Lower lobe of right lung (tissue), 2 donors: ENCODE measurements at places on chromosomes 2 and 18. TPM values are rescaled to one million over a fixed set of nuclear protein-coding genes. Genes with fewer than 3 reads are reported as not detected.

The NMUR1 gene
- 4.4 TPM for total RNA-seq

The NEU2 gene
- total RNA-seq = not detected

The C2orf78 gene
- total RNA-seq = not detected

The AQP4 gene
- total RNA-seq = 301 TPM

The DPP4 gene
- 24.5 TPM for total RNA-seq

The HDAC4 gene
- 44.9 TPM for total RNA-seq

The C2orf72 gene
- 0.97 TPM for total RNA-seq

The CHRNG gene
- not detected for total RNA-seq

The CAPN14 gene
- total RNA-seq = 0.15 TPM

The GAREM1 gene
- total RNA-seq = 10.3 TPM

The CD8B2 gene
- total RNA-seq = 0.21 TPM

The TMEM37 gene
- 21.7 TPM for total RNA-seq

The IL1R2 gene
- total RNA-seq = 23.3 TPM

The RMC1 gene
- total RNA-seq = 34.2 TPM

The LONRF2 gene
- total RNA-seq = 2.1 TPM

The NFE2L2 gene
- 105 TPM for total RNA-seq

The MZT2A gene
- total RNA-seq = 49.9 TPM

- DNase-seq = no peak
Observed at GRCh38 chr2:215811409-215812345, 201.7 kb downstream of the MREG start.

GRCh38 chr18:70288171-70288850, 534 bp upstream of the SOCS6 start:
- DNase-seq = peak; percentile 58

- DNase-seq = no peak
Observed at GRCh38 chr2:155846259-155846658, 486.3 kb downstream of the NR4A2 start.

GRCh38 chr2:204901591-204901990, 356.3 kb downstream of the PARD3B start:
- no peak for DNase-seq

GRCh38 chr2:202152104-202152715, 79.2 kb downstream of the KIAA2012 start:
- DNase-seq = no peak

DNA sequence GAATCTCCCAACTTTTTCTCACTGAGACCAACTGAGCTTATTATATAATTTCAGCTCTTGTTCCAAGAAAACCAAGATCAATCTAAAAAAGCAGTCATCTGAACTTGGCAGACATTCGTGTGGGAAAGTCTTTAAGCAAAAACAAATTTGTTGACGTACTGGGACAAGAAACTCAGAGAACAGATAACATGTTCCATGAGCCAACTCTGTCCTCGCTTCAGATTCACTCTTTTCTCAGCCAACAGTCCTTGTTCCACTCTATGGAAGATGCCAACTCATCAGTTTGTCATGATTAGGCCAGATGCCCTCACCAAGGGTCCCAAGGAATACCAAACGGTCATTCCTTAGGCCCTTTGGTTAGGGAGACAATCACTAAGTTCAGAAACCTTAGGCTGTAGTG, 224.2 kb upstream of the CTAGE1 start:
- no peak for DNase-seq

DNA sequence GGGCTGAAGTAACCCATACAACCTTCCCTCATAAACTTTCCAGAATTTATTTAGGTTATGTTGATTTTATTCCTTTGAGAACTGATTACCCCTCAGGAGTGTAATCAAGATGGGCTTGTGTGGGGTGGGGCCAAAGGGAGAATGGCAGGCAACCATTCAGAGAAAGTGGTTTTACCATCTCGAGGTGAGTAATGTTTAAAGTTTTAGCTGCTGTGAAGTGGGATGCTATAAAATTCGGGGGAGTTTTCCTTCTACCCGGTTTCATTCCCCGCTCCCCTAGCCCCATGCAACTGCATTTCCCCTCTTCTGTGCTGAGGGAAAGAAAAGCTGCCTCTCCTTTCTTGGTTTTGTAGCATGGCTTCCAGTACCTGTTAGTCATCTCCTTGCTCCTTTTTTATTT, 34.7 kb downstream of the MAP4K4 start:
- no peak for DNase-seq

DNA sequence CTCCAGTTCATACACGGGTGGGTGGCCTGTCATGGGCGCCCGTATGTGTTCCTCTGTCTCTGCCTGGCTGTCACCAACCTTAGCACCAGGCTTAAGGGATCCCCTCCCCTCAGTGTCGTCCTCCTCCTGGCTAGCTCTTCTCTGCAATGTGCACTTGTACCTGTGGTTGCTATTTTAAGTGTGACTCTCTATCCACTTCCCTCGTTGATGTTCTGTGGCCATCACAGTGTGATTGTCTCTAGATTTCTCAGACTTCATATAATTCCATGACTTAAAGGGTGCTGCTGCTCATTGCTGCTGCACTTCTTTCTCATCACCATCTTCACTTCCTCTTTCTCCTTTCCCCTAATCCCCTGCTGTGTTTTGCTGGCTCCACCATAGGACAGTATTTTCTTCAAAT, 143.4 kb downstream of the EML6 start:
- DNase-seq = no peak

DNA sequence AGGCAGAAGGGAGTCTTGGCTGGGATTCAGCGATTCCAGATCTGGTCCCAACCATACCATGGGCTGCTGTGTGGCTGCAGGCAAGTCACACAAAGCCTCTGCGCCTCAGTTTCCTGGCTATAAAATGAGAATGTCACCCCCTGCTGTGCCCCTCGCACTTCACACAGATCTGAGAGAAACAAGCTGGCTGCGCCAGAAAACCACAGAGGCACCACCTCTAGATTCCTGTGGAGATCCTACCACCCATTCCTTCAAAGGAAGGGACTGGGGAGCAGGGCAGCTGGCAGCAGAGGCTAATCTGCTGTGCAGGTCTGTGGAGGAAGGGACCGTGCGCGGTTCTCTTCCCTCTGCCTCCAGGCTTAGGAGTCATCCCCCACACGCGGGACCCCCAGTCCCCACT, 19.8 kb downstream of the NEURL3 start:
- DNase-seq = no peak

DNA sequence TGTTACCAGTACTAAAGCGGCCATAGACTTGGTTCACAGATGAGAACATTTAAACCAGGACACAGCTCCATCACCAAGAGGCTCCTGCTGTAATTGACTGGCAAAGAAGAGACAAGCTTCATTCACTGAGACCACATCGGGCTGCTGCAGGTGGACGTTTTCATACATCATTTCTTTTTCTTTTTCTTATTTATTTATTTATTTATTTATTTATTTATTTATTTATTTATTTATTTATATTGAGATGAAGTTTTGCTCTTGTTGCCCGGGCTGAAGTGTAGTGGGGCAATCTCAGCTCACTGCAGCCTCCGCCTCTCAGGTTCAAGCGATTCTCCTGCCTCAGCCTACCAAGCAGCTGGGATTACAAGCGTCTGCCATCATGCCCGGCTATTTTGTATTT, 33.6 kb upstream of the PDCL3 start:
- DNase-seq = no peak

DNA sequence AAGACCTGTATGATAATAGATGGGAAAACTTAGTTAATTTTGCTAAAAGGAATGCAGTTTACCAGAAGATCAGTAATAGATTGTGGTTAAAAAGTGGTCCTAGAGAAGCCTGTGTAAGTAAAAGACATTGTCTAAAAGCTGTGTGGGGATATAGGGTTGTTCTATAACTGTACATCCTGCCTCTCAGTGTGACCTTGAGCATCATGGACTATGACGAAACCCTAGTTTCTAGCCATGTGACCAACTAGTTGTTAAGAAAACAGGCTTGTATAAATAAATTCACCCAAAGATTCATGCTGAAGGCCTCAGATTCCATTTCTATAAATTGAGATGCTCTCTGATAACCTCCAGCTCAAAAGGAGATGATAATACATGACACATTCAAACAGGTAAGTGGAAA, 160.7 kb downstream of the IKZF2 start:
- DNase-seq = no peak

DNA sequence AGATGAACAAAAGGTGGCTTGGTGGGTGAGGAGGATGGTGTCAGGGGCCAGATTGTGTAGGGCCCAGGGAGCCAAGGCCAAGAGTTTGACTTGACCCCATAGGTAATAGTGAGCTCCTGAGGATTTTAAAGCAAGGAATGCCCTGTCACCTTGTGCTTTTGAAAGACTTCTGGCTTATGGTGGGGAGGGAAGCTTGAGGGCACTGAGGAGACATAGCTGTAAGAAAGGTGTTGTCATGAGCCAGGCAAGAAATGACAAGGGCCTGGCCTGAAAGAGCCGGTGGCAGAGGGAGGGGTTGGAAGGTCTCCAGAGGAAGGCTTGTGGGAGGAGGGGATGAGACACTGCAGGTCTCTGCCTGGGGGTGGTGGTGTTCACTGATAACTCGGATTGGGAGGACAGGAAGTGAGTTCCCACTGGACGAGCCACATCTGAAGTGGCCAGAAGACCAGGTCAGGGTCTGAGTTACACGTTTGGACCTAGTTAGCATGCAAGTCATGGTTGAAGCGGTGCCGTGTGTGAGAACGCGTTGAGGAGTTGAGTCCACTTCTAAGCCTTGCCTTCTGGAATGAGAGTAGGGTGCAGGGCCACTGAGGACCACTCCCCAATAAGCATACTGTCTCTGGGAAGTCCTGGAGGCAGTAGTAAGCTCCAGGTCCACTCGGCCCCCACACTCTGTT, 64.3 kb downstream of the TET3 start:
- no peak for DNase-seq

- DNase-seq = no peak
Observed at GRCh38 chr2:236843161-236843968, 242.3 kb upstream of the COPS8 start.

DNA sequence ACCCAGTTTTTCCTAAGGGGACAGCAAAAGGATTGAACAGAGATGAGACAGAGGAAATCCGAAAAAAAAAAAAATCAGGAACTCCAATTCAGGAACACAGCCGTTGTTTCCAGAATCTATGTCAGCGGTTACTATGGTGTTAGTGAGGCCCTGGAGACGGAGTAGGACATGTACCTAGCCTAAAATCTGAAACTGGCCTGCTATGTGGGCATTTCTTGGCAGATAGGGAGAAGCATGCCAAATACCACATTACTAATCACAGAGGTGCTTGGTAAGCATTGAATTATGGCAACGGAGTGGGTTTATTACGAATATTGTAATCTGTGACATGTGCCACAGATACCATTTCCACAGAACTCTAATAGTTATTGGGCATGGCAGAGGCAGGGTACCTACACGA, 530.6 kb downstream of the CCDC85A start:
- no peak for DNase-seq

- DNase-seq = no peak
Observed at GRCh38 chr18:80034852-80035406, 695 bp downstream of the RBFA start.

- DNase-seq = no peak
Observed at GRCh38 chr2:112835061-112835501, 1.5 kb downstream of the IL1B start.

DNA sequence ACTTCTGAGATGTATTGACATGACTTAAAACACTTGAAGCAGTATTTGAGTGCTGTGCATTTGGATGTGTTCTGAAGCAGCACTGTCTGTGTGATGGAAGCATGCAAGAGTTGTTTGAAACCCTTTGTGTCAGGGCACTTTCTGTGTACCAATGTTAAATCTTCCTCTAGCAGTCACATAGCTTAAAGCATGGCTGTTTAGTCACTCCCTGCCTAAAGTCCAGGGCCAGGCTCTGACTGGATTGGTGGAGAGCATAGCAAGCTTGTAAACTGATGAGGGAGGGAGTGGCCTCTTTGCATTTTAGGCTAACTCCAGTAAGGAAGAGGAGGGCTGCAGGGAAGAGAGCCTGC, 73.5 kb downstream of the MYO1B start:
- no peak for DNase-seq

GRCh38 chr2:46534589-46534988, 55.2 kb downstream of the TMEM247 start:
- no peak for DNase-seq

DNA sequence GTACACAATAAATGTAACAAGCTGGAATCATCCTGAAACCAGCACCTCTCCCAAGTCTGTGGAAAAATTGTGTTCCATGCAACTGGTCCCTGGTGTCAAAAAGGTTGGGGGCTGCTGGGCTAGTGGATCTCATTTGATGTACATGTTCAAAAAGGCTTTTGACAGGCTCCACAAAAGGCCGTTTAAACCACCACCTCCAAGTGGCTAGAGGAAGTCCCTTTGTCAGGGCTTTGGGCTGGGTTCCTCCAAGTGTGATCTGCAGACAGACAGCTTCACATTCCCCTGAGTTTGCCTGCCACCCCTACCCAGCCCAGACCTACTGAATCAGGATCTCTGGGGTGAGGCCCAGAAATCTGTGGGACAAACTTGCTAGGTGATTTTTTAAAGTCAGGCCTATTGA, 84.7 kb downstream of the TGFA start:
- no peak for DNase-seq

DNA sequence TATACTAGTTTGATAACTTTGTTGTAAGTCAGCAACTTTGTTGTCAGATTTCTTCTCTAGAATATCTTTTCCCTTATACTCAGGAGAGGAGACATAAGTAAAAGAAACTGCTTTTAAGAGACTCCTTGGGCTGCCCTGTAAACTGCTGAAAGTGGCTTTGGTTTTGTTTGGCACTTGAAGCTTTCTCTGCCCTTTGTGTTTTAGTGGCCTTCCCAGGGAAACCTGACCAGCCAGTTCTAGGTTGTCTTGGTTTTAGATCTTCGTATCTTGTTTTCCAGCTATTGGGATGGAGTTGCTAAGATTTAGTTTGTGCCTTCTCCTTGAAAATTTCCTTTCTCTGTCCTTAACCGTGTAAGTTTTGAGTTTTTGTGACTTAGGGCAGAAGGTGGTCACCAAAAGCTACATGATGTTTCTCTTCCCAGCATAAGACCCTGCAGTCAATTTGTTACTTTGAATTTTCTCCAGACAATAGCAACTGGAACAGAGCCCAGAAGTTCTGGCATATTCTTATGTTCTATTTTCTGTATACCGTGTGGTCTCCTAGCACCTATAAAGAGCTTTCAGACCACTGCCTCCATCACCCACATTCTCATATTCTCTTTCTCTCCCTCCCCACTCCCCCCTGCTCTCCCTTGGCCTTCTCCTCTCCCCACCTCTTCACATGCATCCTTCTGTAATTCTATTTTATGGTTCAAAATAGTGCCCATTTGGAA, 81.1 kb downstream of the BOLA3 start:
- DNase-seq = no peak

GRCh38 chr2:26302846-26303245, 43.1 kb upstream of the SELENOI start:
- no peak for DNase-seq

- no peak for DNase-seq
Observed at GRCh38 chr2:38293152-38293865, 83.8 kb downstream of the ATL2 start.

GRCh38 chr18:58527285-58527951, 101.5 kb downstream of the ALPK2 start:
- DNase-seq = no peak
